ENCODE measurements at places on chromosomes 3 and 15.

GRCh38 chr3:146469150-146470017 lies at the start of gene PLSCR2:
Gene PLSCR2, minus strand, starts transcription at chr3:146469561. Its CDS starts 9,657 bp downstream, at chr3:146459904.
- DNase-seq, result peak; percentile 71

DNA sequence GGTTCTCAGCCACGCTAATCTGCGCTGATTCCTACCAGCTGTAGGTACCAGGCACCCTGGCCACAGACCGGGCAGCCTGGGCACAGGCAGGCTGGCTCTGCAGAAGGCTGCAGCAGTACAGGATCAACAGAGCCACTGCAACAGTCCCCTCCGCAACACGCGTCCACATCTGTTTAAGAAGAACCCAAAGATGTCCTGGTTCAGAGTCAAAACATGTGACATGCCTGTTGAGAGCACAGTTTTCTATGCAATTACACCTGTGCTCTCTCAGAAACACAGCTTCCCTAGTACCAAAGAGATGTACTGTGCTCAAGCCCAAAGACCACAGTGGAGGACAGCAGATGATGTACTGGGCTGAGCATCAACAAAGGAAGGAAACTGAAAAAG lies 18.8 kb downstream of the LRIG1 start:
- DNase-seq, result no peak

DNA sequence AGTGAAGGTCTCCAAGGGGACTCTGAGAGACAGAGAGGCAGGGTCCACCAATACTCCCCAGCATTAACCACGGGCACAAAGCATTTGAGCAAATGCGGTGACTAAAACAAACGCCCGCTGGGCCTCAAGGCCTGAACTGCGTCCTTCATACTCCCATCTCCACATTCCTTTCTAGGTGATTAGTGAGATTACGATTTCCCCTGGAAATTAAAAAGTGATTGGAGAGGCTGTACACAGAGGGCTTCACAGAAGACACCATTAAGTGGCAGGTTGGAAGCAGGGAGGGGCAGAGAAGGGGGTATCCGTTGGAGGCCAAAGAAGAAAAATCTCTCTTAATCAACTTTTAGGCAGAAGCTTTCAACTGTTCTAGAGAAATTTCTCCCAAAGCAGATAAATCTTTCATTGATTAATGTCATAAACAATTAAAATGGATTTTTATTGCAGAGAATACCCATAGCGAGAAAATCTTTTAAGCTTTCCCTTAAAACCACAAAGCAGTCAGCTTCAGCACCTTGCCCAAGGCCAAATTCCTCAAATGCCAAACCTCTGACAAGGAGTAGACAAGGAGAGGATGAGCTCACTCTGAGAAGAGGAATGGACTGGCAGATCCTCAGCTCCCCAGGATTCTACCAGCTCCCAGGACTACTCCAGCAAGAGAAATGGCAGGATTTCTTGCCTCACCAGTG lies 38.2 kb downstream of the MB21D2 start:
- DNase-seq, result no peak

GRCh38 chr15:90529011-90529370 lies 732 bp upstream of the CRTC3 start:
- no peak for DNase-seq

GRCh38 chr3:64398006-64398405 lies 172.7 kb upstream of the PRICKLE2 start:
- DNase-seq, result no peak

GRCh38 chr3:13653631-13654279 lies 104.8 kb downstream of the FBLN2 start:
- DNase-seq, result no peak

DNA sequence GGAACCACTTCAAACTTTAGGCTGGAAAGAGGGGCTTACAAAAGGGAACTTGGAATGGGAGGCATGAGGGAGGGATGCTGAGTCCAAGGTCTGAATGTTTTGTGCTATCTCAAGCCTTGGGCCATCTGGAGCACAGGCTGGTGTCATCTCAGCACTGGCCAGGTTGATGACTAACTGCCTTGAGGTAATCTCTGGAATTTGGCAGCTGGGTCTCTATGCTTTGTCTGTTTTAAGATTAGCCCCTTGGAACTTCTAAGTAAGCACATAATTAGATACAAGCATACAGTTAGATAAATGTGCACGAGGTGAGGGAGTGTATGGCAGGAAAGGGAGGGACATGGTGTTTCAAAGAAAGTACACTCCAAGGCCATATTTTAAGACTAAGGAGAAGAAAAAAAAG lies 252.4 kb upstream of the CCDC54 start:
- DNase-seq, result no peak
